T-cell (primary cell): ENCODE measurements at places on chromosomes 2 and 18.

- DNase-seq, result no peak
These were observed 131.9 kb downstream of the ATL2 start for GRCh38 chr2:38245114-38245641.

DNA sequence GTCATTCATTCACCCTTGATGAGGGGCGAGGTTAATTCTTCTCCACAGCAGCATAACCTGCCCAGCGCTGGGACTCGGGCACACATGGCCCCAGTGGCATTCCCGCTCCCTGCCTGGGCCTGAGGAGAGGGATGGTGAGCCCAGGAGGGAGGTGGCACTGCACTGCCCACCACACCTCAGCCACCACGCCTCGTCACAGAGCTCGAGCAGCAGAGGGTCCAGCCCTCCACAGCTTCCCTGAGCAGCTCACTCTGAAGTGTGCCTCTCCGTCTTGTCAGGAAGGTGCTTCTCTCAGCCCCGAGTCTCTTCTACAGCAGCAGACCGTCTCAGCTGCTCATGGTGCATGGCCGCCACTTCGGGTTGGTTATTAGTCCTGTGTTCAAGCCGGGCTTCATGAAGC, 34.9 kb downstream of the COA5 start:
- DNase-seq, result no peak

- no peak for DNase-seq
These were observed 83.4 kb downstream of the RAPH1 start for GRCh38 chr2:203451689-203452088.

GRCh38 chr2:136376798-136377211, 258.9 kb upstream of the CXCR4 start:
- DNase-seq, result no peak

DNA sequence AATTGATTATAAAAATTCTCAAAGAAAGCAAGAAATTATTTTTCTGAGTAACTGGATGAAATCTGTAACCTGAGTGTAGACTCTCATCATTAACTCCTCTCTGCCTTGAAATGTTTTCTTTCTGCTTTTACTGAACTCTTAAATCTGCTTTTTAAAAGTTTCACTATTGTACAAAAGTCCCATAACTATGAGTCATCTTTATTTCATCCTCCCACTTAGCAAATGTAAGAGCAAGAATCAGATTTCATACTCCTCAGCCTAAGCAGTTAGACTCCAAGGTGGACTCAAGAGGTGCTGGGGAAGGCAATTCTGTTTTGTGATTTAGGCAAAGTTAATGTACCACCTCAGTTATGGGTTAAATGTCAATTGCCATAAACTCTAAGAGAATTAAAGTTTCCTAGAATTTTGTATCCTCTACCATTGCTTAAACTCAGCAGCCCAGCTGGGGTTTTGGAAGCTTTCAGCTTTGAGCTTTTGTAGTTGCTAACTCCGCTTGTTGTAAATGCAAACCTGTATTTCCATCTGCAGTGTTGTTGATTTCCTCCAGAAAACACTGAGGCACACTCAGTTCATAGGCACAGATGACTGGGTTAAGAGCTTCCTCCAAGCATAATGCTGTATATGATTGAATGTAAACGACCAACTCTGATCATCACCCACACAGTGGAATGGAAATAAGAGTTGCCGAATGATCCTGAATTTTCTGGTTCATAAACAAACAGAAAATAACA, 268.8 kb downstream of the ARHGAP15 start:
- no peak for DNase-seq
